Activated naive CD4-positive, alpha-beta T cell treated with anti-CD3 and anti-CD28 coated beads, Interleukin-2, amount 50 U/mL, for 16 hours (primary cell): ENCODE measurements at places on chromosomes 16 and 17.

GRCh38 chr16:29810699-29811169 is 1.3 kb upstream of the PRRT2 start:
- no peak for DNase-seq

- DNase-seq = no peak
Observed at GRCh38 chr17:27888945-27889344, 4.2 kb downstream of the LYRM9 start.

- DNase-seq = peak; percentile 41
Observed at GRCh38 chr17:8124350-8125153, 646 bp upstream of the HES7 start.

- DNase-seq = no peak
Observed at GRCh38 chr16:88771294-88771772, 13.7 kb downstream of the PIEZO1 start.

GRCh38 chr16:29139261-29139802 is 154.5 kb downstream of the LAT start:
- no peak for DNase-seq

DNA sequence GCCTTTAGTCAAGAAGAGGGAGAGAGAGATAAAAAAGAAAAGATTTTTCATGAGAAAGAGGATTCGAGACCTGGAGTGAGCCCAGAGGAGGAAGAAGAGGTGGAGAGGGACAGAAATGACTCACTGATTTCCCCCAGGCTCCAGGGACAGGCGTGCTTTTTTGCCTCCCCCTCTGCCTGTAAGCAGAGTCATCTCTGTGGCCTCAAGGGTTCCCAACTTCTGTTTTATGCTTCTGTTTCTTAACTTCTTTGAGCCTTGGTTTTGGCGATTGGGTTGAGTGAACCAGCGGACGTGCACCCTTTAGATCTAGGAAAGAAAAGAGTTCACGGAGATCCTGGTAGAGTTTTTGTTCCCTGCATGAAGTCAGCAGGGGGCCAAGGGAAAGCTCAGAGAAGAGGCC is 147.9 kb upstream of the NOL11 start:
- DNase-seq = no peak

- no peak for DNase-seq
Observed at GRCh38 chr16:11612665-11613025, 25.9 kb upstream of the LITAF start.

GRCh38 chr17:44848961-44849489 is 1.3 kb downstream of the HIGD1B start:
- no peak for DNase-seq

GRCh38 chr17:67863624-67864247 is 38.4 kb downstream of the BPTF start:
- no peak for DNase-seq

GRCh38 chr16:97822-98221 is 19.8 kb downstream of the MPG start:
- no peak for DNase-seq

- DNase-seq = no peak
Observed at GRCh38 chr16:75061669-75062068, 54.9 kb downstream of the LDHD start.

DNA sequence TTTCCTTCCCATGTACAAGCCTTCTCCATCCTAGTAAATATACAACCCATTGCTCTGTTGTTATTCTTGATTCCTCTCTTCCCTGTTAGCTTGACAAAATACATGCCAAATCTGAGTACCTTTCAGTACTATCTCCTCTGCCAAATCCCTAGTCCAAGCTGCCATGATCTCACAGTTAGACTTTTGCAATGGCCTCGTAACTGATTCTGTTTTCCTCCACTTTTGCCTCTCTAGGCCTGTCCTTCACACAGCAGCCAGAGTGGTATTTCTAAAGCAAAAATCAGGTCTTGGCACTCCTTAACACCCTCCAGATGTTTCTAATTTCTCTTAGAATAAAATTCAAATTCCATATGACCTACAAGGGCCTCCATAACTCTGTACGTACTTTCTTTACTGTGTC is 153.0 kb upstream of the RBL2 start:
- DNase-seq = no peak

DNA sequence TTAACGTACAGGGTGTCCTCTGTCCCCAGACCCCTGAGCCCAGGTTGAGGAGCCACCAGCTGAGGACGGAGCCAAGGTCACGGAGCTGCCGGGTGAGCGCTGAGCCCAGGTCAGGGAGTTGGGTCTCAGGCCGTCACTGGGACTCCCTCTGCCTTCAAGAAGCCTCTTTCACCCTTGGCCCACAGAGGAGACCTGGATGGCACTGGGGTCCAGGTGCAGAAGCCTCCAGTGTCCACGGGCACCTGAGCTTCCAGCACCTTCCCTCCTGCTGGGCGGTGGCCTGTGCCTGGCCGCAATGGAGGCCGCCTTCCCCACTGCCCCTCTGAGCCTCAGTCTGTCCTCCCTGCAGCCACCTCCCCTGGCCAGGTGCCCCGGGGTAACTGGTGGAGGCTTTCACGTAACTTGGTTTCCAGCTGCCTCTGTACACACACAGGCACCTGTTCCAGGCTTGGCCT is 31.6 kb upstream of the CDH15 start:
- DNase-seq = no peak

GRCh38 chr16:30656974-30657865 is 1.0 kb upstream of the FBRS start:
- DNase-seq = no peak

- DNase-seq = peak; percentile 39
Observed at GRCh38 chr17:76968707-76969597, 100.7 kb downstream of the MGAT5B start.

- DNase-seq = no peak
Observed at GRCh38 chr17:18985475-18985874, 19.1 kb downstream of the FAM83G start.

- DNase-seq = no peak
Observed at GRCh38 chr16:55439101-55439690, 39.8 kb upstream of the MMP2 start.

DNA sequence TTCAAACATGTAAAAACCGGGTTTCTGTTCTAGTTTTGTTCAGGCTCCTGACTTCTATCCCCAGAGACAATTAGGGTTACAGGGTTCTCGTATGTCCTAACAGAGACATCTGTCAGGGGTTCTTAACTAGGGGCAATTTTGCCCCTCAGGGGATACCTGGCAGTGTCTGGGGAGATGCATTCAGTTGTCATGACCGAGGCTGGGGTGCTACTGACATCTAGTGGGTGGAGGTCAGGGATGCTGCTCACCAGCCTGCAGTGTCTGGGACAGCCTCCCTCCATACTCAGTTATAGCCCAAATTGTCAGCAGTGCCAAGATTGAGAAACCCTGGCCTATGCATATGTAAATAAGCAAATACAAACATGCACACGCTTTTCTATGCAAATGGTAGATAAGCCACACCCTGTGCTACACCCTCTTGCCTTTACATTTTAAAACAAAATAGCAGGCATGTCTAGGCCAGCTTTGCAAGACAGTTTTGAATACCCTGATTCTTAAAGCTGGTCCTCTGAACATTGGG is 37.4 kb downstream of the CLEC16A start:
- DNase-seq = no peak

- peak; percentile 58 for DNase-seq
Observed at GRCh38 chr17:4708436-4708835, 2.0 kb upstream of the ARRB2 start.

DNA sequence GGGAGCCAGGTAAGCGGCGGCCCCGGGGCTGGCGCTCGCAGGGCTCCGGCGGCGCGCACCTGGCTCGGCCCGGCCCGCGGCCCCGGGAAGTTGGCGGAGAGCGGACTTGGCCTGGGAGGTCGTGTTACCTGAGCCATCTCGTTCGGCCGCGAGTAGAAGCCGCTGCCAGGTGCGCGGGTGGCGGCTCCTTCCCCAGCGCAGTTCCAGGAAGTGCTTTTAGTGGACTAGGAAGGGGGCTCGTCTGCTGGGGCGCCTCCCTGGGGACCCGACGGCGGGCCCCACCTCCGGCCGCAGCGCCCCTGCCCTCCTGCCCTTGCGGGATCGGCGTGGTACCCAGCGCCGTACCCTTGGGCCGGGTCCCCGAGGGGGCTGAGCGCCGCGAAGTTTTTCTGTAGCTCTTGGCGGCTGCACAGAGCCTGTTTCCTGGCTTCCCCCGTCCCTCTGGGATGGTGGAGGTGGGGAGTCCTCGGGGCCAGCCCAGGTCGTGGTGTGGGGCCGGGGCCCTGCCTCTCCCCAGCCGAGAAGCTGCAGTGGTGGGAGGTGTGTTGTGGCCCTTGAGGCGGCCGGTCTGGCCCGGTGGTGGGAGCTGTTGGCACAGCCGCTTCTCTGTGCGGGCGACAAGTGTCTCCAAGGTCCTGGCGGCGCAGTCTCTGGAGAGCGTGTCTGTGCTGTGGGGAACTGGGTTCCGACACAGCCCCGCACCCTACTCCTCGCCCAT is 96.9 kb downstream of the RAB11FIP4 start:
- peak; percentile 39 for DNase-seq

- DNase-seq = no peak
Observed at GRCh38 chr17:38456031-38456815, 28.0 kb downstream of the ARHGAP23 start.

DNA sequence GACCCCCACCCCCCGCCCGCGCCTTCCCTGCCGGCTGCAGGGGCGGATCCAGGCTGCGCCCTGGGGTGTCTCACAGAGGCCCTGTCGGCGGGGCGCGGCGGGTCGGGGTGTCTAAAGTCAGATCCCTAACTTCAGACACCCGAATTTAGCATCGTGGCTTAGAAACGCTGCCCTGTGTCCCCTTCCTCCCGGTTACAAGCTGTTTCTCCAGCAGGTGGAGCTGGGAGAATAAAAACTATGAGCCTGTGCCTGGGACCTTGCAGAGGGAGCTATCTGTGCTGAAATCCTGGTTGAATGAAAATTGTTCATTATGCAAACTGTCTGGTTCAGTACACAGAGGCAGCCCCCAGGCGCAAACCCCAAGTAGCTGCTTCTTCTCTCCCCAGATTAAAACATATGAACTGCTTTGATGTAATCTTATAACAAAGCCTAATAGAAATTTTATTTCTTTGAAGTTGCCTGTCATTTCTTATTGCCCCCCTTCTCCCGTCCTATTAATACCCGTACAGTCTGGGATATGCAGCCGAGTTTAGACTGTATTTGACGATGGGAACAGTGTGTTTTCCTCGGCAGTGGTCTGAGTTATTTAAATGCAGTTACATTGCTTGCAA is 79.0 kb downstream of the RPA1 start:
- DNase-seq = peak; percentile 28

GRCh38 chr17:69500911-69501429 is 86.5 kb downstream of the MAP2K6 start:
- DNase-seq = no peak

DNA sequence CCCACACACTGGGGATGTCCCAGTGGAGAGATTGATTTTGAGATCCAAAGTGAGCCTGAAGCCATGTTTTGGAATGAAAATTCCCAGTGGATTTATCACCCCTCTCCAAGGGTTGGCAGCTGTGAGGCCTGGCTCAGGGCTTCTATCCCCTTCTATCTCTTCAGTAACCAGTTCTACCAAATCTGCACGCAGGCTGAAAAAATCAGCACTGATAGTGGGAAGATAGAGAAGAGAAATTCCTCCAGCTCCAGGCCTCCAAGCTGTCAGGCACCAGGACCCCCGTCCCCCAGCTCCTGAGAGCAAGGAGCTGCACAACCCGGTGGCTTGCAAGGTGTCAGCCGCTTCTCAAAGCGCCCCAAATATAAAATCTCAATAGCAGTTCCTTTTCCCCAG is 1.0 kb downstream of the FLOT2 start:
- DNase-seq = no peak

- peak; percentile 63 for DNase-seq
Observed at GRCh38 chr16:12081048-12081404, 104.5 kb downstream of the SNX29 start.

DNA sequence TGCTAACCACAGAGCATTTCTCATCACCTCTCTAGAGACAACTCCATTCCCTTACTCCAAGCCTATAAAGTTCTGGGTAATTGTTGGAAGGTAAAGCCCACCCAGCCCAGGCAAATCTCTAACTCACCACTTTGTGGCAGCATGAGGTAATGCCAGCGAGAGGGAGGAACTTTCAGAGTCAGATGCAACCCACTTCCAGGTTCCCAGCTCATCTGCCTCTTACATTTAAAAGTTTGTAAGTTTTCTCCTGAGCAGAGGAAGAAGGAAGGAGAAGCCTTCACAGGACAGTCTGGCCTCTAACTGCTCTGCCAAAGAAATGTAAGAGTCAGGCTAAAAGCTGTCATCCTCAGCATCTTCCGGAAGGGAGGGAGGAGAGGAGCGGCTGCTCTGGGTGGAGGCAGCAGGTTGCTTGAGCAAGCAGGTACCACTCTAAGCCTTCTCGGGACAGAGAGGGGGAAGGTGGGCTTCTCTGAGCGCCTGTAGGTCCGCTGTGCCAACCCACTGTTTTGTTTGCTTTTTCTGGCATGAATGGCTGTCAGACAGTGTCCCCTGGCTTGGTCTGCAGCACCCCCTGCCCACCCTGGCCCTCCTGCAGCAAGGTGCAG is 1.0 kb downstream of the ZNF319 start:
- peak; percentile 34 for DNase-seq

- DNase-seq = peak; percentile 73
Observed at GRCh38 chr17:67245073-67245693, at the start of gene HELZ. TSS of gene HELZ (minus strand) at chr17:67245196. CDS start at chr17:67218804, 26,392 bp downstream.

GRCh38 chr17:29787995-29788394 is 142.0 kb downstream of the SSH2 start:
- no peak for DNase-seq

DNA sequence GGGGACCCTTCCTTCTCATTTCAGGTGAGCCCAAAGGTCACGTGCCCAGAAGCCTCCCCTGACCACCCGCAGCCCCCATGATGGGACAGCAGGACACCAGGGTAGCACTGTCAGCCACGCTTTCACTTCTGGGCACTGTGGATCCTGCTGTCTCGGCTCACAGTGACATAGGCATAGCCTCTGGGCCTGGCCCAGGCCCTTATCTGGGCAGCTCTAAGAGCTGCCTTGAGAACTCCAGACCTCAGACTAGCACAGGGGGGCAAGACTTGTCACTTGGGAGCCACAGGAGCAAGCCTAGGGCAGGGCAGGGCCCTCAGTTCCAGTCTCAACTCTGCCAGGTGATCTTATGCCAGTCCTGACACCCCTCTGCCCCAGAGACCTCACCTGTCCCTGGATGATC is 4.7 kb downstream of the NATD1 start:
- no peak for DNase-seq

DNA sequence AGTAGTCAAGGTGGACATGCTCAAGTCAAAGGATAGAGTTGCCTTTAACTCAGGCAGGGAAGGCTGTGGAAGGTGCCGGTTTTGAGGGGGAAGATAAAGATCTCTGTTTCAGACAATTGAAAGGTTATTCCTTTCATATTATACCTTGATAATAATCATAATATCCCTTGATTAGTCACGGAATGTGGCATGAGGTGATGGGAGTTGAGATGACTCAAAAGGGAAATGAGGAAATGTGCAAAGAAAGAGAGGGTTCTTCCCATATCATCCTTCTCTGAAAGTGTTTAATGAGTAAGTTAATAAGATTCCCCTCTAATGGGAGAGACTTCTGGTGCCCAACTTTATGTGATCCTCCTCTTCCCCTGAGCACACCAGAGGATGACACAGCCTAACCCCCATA is 43.1 kb upstream of the HS3ST2 start:
- DNase-seq = no peak

GRCh38 chr16:79554912-79555311 is 45.6 kb downstream of the MAF start:
- no peak for DNase-seq

- DNase-seq = no peak
Observed at GRCh38 chr17:65530523-65531255, 30.8 kb downstream of the AXIN2 start.
